ENCODE measurements at places on chromosomes 6 and 20. TPM values are rescaled to one million over a fixed set of nuclear protein-coding genes. Genes with fewer than 3 reads are reported as not detected.
A peak's percentile ranks its signal among the peaks of the same experiment; 100 is the strongest.

GRCh38 chr20:23003881-23004460, 31.1 kb upstream of the SSTR4 start:
- peaks cover 10% of the 10 kb centered on the region for H3K27me3 ChIP-seq
- H3K4me1 ChIP-seq, result peaks cover 6% of the 10 kb centered on the region
- H3K4me3 ChIP-seq, result no peak overlapping the region
- no peak overlapping the region for H3K27ac ChIP-seq
- H3K36me3 ChIP-seq, result no peaks in the 10 kb centered on the region

ATXN1 gene
- polyA plus RNA-seq, result 14.2 TPM

DNA sequence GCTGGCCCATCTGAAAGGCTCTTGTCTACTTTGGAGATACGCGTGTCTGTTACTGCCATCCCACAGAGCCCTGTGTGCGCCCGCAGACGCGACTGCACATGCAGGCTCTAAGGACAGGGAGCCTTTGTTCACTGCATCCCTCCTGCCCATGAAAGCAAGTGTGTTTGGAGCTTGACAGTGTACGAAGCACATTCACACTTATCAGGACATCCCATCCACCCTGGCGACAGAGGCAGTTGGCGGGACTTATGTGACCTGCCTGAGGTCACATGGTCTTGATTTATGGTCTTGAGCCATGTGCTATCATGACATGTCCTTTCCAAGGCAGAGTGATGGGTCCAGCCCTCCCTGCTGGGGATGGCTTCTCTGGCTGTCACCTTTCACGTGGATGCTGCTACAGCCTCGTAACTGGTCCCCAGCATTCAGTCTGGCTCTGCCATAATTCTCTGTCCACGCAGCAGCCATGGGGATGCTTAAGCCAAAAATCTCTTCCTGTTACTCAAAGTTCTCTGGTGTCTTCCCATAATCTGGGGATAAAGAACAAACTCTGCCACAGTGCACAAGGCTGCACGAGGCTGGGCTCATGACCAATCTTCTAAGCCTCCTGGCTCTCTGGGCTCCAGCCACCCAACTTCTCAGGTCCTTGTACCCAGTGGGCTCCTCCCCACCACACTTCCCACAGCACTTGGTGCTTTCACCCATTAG, 36.3 kb upstream of the FAM83D start:
- H3K4me1 ChIP-seq, result no peaks in the 10 kb centered on the region
- no peak overlapping the region for H3K4me3 ChIP-seq
- no peak for DNase-seq
- H3K36me3 ChIP-seq, result no peaks in the 10 kb centered on the region
- H3K27ac ChIP-seq, result no peak overlapping the region

DNA sequence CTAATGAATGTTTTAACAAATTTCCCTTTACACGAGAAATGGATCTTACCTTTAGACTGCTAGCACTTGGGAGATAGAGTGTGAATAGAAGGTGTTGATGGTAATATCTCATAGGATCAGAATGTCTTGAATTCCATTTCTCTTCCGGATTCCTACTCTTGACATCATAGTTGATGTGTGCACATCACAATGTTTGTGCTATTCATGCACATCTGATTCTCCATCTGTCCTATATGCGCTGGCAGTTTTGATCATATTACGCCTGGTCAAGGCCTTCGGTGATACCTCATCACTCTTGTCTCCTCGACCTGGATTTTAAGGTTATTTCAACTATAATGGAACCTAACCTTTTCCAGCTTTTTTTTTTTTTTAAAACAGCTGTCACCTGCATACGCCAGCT, 16.8 kb upstream of the ACAT2 start:
- no peak overlapping the region for H3K27ac ChIP-seq
- H3K4me1 ChIP-seq, result no peaks in the 10 kb centered on the region
- H3K4me3 ChIP-seq, result no peak overlapping the region
- H3K27me3 ChIP-seq, result no peaks in the 10 kb centered on the region
- H3K36me3 ChIP-seq, result peaks cover 95% of the 10 kb centered on the region

RGS17 gene
- 0.36 TPM for polyA plus RNA-seq

DNA sequence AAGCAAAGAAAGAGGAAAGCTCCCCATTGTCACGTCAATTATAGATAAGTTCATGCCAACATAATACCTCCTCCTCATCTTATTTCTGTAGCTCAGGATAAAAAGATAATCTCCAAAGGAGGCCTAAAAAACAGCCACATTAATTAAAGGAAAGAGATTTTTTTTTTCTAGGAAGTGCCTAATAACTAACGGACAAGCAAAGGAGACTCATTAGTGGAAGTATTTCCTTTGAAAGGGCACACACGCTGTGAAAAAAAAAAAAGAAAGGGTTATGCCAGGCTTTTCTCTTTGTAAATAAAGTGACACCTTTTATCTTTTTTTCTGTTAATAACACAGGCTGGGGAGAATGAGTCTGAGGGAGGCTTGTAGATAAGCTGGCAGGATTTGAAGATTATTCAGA, 55.7 kb downstream of the PCSK2 start:
- H3K4me1 ChIP-seq, result no peaks in the 10 kb centered on the region
- no peak for DNase-seq
- no peaks in the 10 kb centered on the region for H3K36me3 ChIP-seq
- H3K27ac ChIP-seq, result no peak overlapping the region
- no peaks in the 10 kb centered on the region for H3K27me3 ChIP-seq
- H3K4me3 ChIP-seq, result no peak overlapping the region

DNA sequence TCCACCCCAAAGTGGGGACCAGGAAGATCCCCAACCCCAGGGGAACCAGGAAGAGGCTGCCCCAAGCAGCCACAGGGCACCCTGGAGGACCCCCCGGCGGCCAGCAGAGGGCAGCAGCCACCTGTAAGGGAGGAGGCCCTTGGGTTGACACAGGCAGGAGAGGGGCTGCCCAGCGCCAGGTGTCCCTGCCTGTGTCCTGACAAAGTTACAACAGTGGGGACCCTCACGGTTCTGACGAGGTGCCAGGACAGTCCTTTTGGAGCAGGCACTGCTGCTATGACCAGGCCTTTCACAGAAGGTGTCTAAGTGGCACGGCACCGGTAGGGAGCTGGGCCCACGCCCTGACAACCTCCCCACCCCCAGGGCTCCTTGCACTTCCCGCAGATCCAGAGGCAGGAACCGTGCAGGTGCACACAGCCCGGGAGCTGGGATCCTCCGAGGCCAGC, 176.7 kb downstream of the BMP7 start:
- H3K4me3 ChIP-seq, result no peak overlapping the region
- DNase-seq, result peak; percentile 63
- H3K27me3 ChIP-seq, result peaks cover 10% of the 10 kb centered on the region
- no peaks in the 10 kb centered on the region for H3K36me3 ChIP-seq
- H3K4me1 ChIP-seq, result no peaks in the 10 kb centered on the region
- no peak overlapping the region for H3K27ac ChIP-seq

BEND6 gene
- polyA plus RNA-seq, result 25.1 TPM

- H3K4me1 ChIP-seq, result peaks cover 4% of the 10 kb centered on the region
- H3K27ac ChIP-seq, result no peak overlapping the region
- DNase-seq, result peak; percentile 40
- no peak overlapping the region for H3K4me3 ChIP-seq
These were observed 183.4 kb downstream of the ADGRG6 start for GRCh38 chr6:142485256-142485655.

SPTLC3 gene
- 1.4 TPM for polyA plus RNA-seq

DNA sequence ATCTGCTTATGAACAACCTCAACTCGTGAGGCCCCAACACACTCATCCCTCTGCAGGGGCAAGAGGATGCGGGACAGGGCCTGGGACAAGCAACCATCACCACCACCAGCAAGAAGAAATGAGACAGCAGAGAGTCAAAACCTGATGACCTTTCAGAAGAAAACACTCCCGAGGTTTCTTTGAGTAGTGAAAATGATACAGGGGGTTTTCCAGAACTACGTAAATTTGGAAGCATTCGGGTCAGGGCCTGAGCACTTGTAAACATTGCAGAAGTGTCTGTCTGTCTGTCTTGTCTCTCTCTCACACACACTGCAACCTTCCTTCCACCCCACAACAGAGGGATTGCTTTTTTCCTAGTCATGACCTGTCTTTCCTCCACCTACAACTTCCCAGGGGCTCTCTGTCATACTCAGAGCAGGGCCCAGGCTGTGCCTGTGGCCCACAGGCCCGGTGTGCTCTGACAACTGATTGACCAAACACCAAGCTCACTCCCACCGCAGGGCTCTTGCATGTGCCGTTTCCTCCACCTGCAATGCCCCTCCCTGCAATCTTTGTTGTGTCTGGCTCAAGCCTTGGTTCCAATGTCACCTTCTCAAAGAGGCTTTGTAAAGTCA, 90.9 kb downstream of the BMP7 start:
- no peaks in the 10 kb centered on the region for H3K36me3 ChIP-seq
- no peak for DNase-seq
- H3K27me3 ChIP-seq, result peaks cover 16% of the 10 kb centered on the region
- no peaks in the 10 kb centered on the region for H3K4me1 ChIP-seq
- H3K27ac ChIP-seq, result no peak overlapping the region

DNA sequence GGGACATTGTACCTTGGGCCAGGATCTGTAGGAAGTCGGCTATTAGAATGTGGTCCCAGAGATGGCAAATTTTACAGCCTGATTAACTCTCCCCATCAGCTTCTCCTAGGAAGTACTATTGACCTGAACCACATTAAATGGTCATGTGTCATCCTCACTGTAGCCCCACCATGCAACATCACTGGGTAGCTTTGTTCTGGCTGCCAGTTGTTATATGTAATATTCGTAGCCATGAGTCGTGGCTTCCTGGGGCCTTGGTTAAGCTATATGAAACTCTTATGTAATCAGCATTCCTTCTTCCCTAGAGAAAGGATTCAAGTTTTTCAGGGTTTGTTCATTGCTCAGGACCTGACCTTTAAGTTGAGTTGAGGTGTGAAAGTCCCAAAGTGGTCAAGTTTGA, 125.7 kb downstream of the ANKS1A start:
- H3K4me3 ChIP-seq, result no peak overlapping the region
- peaks cover 42% of the 10 kb centered on the region for H3K4me1 ChIP-seq
- peak overlapping the region; percentile 48 for H3K27ac ChIP-seq
- H3K36me3 ChIP-seq, result no peaks in the 10 kb centered on the region

VWA7 gene
- 0.37 TPM for polyA plus RNA-seq

DNA sequence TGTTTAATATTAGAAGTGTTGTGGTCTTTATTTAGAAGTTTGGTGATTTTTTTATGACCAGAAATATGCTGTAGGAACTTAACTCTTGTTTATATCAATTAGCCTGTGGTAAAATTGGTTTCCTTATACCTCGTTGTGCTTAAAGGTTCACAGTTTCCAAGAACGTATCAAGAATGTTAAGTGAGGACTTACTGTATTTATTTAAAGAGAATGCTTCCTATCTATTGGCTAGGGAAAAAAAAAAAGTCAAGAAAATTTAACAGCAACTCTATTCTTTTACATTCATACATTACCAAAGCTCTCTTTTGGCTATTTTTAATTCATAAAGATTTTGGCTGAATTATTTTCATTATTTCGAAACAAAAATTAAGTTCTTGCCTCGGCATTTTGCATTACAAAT, 1.6 kb downstream of the KIAA0319 start:
- no peaks in the 10 kb centered on the region for H3K36me3 ChIP-seq
- no peaks in the 10 kb centered on the region for H3K4me1 ChIP-seq
- no peak overlapping the region for H3K27ac ChIP-seq
- peaks cover 6% of the 10 kb centered on the region for H3K27me3 ChIP-seq
- no peak overlapping the region for H3K4me3 ChIP-seq

DNA sequence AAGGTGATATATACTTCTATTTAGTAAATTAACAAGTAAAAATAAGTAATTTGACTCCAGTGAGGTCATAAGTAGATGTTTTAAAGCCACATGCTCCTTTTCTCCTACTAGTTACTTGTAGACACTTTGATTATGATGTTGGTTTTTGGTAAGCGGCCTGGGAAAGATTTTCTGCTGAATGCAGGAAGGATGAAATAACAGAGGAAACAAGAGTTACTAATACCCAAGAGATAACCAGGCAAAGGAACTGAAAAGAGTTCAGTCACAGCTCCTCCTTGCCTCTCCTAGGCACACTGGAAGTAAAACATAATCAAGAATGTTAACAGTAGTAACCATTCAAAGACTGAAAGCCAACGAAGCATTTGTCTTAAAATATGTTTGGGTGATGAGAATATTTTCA, 203.3 kb downstream of the RNGTT start:
- no peak for DNase-seq
- no peak overlapping the region for H3K4me3 ChIP-seq
- H3K36me3 ChIP-seq, result 0 out of 2 replicates have a peak, but pooled peaks cover 3% of the 10 kb centered on the region

DNA sequence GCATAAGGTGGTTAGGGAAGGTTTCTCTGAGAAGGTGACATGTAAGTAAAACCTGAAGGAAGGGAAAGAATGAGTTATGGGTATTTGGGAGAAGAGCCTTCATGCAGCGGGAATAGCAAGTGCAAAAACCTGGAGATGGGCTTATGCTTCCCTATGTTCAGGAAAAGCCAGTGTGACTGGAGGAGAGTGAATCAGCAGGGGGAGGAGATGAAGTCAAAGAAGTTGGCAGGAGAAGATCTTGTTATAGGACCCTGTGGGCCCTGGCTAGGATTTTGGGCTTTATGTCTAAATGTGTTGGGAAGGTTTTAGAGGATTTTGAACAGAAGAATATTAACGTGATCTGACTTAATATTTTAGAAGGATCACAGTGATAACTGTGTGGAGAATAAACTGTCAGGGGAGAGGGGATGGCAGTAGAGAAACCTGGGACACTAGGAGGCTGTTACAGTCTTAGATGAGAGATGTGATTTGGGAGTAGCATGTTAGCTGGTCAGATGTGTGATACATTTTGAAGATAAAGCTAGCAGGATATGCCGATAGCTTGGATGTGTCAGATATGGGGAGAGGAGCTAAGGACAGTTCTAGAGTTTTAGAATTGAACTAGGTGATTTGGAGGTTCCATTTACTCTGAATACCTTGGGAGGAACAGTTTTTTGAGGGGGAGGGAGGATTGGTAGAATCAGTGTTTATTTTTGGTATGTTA, 41.0 kb downstream of the PHF3 start:
- H3K4me1 ChIP-seq, result peaks cover 11% of the 10 kb centered on the region
- no peaks in the 10 kb centered on the region for H3K27me3 ChIP-seq
- H3K27ac ChIP-seq, result no peak overlapping the region
- peak; percentile 18 for DNase-seq
- no peaks in the 10 kb centered on the region for H3K36me3 ChIP-seq
- H3K4me3 ChIP-seq, result no peak overlapping the region
